ENCODE measurements at places on chromosomes 7 and 10. TPM values are rescaled to one million over a fixed set of nuclear protein-coding genes. Genes with fewer than 3 reads are reported as not detected.

AKAP9 gene
- total RNA-seq = 28.5 TPM

TRIM50 gene
- not detected for total RNA-seq

FAM25A gene
- not detected for total RNA-seq

LIPM gene
- total RNA-seq = 0.83 TPM

SMNDC1 gene
- total RNA-seq = 5.0 TPM

DKK1 gene
- not detected for total RNA-seq

LIPJ gene
- not detected for total RNA-seq

CALHM3 gene
- total RNA-seq = not detected

NUPR2 gene
- total RNA-seq = not detected

COL17A1 gene
- total RNA-seq = 0.26 TPM

NOS3 gene
- 14.5 TPM for total RNA-seq

PPP1R17 gene
- total RNA-seq = not detected

EPO gene
- not detected for total RNA-seq

All from right atrium auricular region (tissue), 2 donors.